Left kidney (tissue), 8 donors: ENCODE measurements at places on chromosomes 3 and 15. TPM values are rescaled to one million over a fixed set of nuclear protein-coding genes. Genes with fewer than 3 reads are reported as not detected.

DNA sequence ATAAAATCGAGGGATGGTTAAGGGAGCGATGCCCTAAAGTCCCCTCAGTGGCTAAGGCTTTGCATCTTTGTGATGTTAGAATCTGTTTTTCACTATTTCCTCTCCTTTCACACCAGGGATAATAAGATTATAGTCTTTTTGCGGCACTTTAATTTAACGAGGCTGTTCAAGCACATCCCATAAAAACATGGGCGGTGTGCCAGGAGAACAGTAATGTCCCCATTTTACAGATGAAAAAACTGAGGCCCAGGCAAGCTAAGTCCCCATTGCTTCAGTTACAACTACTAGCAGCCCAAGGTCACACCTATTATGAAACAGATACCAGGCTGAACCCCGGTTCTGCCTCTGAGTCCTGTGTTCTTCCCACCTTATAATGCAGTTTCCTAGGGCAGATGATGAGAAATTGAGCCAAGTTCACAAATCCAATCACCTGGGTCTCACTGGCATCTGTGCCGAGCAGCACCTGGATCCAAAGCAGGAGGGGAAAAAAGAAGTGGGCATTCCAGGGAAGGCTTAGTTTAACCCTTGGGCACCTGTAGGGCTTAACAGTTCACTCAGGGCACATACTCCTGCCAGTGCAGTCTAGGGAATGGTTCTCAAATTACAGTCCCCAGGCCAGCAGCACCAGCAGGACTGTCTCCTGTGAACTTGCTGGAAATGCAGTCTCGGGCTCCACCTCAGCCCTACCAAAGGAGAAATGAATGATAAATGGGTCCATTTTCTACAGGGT is 169.3 kb downstream of the RAB11A start:
- no peak for DNase-seq

GRCh38 chr15:91866371-91866905 is 12.9 kb downstream of the SLCO3A1 start:
- no peak for DNase-seq

DNA sequence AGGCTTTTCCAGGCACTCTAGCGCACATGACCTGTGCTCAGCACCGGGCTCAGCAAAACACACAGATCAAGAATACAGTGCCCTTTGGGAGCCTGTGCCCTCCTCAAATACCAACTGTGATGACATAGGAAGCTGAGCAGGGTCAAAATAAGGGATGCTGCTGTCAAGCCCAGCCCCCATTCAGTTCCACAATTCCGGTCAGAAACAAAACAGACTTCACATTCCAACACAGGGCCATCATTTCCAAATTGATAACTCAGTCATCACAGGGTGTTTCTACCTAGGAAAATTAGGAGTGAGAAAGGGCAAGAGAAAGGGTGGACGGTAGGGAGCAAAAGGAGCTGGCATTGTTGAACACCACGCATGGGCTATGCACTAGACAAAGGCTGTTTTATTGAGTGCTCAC is 158.4 kb upstream of the CCDC54 start:
- DNase-seq: no peak

DNA sequence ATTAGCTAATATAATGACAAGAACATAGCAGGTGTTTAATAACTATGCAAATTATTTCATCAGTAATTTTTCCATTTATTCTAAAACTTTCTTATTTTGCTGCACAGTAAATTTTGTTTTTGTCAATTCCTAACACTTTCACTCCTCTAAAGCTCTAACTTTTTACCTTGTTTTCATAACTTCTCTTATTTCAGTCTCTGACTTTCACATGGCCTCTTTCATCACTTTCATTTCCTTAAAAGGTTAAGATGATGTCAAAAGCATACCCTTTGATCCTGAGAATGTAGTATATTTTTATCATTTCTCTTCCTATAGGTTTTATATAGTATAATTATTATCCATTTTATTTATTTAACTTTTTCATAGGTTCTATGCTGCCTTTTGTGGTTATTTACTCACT is 1325.8 kb upstream of the ALCAM start:
- DNase-seq: no peak

DNA sequence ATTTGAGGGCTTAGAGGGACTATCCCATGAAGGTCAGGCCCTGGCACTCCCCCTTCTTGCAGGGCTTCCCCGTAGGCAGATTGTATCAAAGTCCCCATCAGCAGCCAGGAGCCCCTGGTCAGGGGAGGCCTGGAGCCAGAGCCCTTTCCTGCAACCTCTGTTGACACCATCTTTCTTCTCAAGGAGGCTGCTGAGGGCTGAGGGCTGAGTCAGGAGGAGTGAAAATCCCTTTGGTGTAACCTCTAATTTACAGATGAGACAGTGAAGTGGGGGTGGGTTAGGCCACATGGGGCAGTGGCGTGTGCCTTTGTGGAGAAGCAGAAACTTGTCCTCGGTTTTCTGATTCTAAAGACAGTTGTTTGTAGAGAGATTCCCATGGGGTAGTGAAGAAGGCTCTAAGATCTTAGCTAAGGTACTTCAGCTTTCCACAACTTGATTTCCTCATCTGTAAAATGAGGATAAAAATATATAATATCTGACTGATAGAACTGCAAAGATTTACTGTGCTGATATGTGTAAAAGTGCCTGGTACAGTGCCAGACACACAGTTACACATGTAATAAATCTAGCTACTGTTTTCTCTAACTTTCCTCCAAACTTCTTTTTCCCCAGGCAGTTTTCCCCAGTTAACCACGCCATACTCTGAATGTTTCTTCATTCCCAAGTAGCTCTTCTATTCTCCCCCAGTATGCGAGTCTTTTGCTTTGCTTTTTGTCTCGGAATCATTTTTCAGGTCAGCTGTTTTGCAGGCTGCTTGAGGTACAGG is 249.4 kb upstream of the TPM1 start:
- no peak for DNase-seq

DNA sequence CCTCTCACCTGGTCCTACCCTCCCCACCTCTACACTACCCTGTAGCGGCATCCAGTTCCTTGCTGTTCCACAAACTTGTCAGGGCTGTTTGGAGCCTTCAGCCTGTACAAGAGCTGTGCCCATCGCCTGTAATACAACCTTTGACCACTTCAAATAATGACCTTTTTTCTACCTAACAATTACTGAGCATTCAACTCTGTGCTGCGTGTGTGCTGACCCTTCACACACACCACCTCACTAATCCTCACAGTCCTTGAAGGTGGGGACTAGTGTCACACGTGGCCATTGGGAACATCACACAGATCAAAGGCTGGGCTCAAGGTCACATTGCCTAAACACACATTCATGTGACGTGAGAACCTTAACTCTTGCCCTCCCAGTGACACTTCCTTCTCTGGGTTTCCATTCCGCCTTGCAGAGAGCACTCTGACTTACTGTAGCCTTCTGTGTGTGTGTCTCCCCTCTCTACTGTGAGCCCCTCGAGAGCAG is 3.1 kb downstream of the C3orf20 start:
- no peak for DNase-seq

GRCh38 chr3:64095802-64096201 is 72.5 kb upstream of the PSMD6 start:
- no peak for DNase-seq

DNA sequence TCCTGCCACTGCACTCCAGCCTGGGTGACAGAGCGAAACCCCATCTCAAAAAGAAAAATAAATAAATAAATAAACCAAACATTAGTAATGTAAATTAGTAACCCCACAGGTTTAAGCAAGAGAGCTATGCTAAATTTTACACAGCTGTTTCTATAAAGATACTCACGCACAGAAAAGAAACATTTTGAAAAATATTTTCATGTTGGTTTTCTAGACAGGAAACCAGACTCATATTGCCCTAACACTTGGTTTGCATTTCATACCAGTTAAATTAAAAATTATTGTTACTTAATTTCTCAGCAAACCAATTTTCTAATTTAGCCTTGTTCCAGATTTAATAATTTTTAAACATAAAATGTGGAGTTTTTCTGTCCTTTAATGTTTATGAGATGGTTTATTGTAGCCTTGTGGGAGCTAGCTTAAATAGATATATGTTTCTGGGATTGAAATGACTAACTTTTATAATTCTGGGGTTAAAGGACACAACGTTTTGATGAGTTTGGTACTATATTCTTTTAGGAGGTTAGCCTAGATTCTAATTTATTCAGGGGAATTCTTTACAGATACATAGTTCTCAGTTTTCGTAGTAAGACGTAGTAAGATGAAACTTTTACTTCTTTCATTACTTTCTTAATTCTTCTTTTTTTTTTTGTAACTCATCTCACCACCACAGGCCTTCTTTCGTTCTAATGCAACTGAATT is 42.6 kb upstream of the SLC4A7 start:
- DNase-seq: no peak

DNA sequence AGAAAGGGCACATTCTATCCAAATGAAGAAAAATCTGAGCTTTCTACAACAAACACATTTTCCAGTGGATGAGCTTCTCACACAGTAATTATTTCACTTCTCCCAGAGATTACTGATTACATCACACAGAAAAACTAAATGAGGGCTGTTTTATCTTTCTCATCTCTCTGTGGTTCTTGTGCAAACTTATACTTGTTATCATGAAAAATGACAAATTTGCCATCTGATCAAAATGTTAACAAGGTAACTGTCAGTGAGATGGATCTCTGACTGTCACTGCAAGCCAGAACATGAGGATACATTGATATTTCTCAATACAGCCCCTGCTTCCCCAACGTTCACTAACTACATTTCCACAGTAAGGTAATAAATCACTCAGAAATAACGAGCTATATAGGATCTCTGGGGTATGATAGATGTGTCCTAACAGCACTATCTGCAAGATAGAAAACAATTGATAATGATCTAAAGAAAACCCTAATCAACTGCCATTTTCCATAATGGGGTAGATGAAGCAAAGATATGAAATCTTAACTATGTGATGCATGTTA is 829.3 kb upstream of the CFAP20DC start:
- no peak for DNase-seq

- no peak for DNase-seq
Measured at GRCh38 chr3:13086531-13086981, 13.3 kb upstream of the IQSEC1 start.

GRCh38 chr15:57665939-57666338 is 40.6 kb upstream of the POLR2M start:
- DNase-seq: no peak

GRCh38 chr3:111072031-111072921 is 660 bp downstream of the NECTIN3 start:
- DNase-seq: peak; percentile 35

DNA sequence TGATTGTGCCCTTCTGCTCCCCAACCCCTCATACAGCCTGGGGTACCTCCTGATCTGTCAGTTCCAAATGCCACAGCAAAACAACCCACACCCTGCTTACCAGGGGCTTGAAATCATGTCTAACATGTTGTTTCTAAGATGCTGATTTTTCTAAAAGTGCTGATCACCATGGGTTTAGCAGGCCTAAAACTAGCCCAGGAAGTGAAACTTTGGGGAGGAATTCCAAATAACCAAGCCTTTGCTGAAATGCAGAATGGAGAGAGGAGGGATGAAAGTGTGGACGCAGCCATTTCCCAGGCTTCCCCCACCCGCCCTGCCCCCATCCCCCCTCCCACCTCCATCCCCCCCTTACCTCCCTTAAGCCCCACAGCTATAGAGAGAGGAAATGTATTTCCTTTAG is 2.0 kb upstream of the HRH1 start:
- no peak for DNase-seq

DNA sequence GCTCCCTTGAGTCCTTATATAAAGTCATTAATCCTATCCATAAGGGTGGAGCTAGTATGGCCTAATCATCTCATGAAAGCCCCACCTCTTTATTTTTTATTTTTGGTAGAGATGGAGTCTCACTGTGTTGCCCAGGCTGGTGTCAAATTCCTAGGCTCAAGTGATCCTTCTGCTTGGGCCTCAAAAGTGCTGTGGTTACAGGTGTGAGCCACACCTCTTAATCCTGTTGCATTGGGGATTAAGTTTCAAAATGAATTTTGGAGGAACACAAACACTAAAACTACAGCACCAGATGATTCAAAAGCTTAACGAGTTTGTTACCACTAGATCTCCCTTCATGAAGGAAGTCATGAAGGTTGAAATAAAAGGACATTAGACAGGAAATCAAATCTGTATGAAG is 27.7 kb downstream of the RAB7A start:
- no peak for DNase-seq

DNA sequence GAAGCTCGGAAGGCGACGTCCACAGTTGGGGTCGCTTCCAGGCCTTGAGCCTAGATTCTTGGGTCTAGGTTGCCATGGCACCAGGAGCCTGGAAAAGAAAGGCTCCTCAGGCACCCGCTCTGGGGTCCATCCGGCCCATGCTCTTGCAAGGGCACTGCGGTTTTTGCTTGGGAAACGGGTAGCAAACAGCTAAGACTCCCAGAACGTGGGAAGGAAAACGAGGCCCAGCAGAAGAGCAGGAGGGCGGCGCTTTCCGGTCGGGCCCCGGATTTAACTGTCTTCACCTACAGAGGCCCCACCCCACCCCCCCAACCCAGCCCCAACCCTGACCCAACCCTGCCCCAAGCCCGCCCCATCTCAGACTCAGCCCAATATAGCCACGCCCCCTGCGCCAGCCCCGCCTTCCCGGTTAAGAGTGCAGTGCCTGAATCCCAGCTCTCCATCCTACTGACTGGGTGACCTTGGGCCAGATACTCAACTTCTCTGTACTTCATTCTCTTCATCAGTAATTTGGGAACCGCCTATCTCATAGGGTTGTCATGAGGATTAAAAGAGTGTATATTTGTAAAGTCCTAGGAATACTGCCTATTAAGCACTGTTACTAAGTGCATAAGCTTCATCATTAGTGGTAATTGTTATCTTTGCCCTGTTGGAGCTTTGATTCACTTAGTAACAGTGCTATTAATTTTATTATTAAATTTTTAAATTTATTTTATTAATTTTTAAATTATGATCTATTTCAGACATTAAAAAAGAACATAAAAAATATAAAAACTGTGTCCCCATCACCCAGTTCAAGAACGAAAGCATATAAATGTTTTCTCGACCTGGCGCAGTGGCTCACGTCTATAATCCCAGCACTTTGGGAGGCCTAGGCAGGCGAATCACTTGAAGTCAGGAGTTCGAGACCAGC is 28.4 kb upstream of the SMAD6 start:
- DNase-seq: no peak

- peak; percentile 36 for DNase-seq
Measured at GRCh38 chr15:71002316-71002715, 109.7 kb downstream of the LRRC49 start.

- no peak for DNase-seq
Measured at GRCh38 chr15:45121706-45122417, 7.7 kb downstream of the DUOXA2 start.

SLC12A6 gene
- polyA plus RNA-seq: 35.1 TPM

CHST13 gene
- polyA plus RNA-seq: 3.5 TPM

IDH3A gene
- polyA plus RNA-seq: 62.4 TPM

MESP2 gene
- polyA plus RNA-seq: 0.45 TPM
